ENCODE measurements at places on chromosomes 2 and 18. TPM values are rescaled to one million over a fixed set of nuclear protein-coding genes. Genes with fewer than 3 reads are reported as not detected.

DNA sequence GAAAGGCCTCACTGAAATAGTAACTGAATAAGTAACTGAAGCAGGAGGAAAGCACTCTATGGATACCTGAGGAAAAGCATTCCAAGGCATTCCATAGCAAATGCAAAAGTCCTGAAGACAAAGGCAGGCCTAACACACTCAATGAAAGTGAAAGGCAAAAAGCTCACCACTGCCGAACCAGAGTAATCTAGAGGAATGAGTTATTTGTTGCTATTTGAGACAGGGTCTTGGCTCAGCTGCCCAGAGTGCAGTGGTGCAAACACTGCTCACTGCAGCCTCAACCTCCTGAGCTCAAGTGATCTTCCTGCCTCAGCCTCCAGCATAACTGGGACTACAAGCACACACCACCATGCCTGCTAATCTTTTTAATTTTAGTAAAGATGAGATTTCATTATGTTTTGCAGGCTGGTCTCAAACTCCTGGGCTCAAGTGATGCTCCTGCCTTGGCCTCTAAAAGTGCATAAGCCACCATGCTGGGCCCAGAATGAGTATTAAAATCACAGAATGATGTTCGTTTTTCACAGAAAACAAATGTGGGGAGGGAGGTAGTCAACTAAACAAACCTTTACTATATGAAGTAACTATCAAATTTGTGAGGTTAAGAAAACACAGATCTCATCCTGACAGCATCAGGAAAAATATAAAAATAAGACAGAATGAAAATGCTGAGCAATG lies 17.9 kb downstream of the PIAS2 start:
- no peak for DNase-seq

- DNase-seq: peak; percentile 51
These were observed 35.0 kb downstream of the RTN4 start for GRCh38 chr2:55014962-55015939.

GRCh38 chr2:100891906-100892642 lies 72.1 kb downstream of the NPAS2 start:
- peak; percentile 65 for DNase-seq

- no peak for DNase-seq
These were observed 34.6 kb upstream of the STK17B start for GRCh38 chr2:196205881-196206435.

SUCLG1 gene
- 139 TPM for total RNA-seq

- no peak for DNase-seq
These were observed 104.5 kb downstream of the EPHA4 start for GRCh38 chr2:221467610-221468009.

GRCh38 chr2:197877038-197877437 lies 72.6 kb downstream of the PLCL1 start:
- no peak for DNase-seq

- no peak for DNase-seq
These were observed 142.2 kb downstream of the UBE2E3 start for GRCh38 chr2:181122601-181123000.
